Activated CD8-positive, alpha-beta memory T cell treated with anti-CD3 and anti-CD28 coated beads for 1 hour (primary cell): ENCODE measurements at places on chromosomes 13 and 19.

DNA sequence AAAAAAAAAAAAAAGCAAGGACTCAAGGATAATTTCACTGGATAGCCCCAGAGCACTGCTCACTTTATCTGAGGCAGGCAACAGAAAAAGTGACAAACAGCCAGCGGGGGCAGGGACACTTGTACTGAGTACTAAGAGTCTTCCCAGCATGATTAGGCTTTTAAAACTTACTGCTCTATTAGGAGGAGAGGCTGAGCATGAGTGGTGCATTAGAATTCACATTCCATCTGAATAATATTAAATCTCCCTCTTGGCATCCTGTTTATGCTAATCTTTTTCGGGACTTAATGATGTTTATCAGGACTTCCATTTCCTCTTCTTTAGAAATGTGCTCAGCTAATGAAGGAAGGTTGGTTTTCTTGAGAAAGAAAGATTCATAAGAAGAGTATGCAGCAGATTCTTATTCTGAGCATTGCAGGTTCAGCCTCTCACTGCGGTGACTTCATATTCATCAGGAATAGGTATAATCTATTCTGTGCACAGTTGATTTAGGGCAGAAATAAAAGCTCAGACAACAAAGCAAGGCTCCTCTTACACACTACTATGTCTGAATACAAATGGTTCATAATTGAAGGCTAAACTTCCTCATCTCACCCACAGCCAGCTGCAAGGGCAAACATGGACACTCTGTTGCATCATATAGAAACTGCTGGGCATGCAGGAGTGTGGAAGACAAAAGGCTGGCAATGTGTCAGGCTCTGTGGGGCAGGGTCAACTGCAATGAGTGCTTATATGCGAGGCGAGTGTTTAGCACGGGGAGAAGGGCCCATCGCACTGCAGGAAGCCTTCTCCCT is 107.0 kb downstream of the KL start:
- DNase-seq: no peak

GRCh38 chr13:44432650-44433049 is 59.0 kb downstream of the SERP2 start:
- no peak for DNase-seq

DNA sequence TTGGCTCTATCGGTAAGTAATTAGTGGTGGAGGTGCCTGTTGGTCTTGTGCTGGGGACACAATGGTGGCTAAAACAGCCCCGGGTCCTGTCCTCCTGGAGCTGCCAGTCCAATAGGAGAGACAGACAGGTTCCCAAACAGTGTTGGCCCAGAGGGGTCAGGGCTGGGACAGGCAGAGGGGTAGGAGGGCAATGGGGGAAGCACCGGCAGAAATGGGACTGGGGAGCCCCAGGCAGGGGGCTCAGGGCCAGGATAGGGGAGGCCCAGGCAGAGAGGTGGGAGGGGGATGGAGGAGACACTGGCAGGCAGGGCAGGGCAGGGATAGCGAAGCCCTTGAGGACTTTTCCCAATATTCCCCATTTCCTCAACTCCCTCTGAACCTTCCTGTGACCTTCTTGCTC is 2.2 kb upstream of the FBL start:
- DNase-seq: no peak

DNA sequence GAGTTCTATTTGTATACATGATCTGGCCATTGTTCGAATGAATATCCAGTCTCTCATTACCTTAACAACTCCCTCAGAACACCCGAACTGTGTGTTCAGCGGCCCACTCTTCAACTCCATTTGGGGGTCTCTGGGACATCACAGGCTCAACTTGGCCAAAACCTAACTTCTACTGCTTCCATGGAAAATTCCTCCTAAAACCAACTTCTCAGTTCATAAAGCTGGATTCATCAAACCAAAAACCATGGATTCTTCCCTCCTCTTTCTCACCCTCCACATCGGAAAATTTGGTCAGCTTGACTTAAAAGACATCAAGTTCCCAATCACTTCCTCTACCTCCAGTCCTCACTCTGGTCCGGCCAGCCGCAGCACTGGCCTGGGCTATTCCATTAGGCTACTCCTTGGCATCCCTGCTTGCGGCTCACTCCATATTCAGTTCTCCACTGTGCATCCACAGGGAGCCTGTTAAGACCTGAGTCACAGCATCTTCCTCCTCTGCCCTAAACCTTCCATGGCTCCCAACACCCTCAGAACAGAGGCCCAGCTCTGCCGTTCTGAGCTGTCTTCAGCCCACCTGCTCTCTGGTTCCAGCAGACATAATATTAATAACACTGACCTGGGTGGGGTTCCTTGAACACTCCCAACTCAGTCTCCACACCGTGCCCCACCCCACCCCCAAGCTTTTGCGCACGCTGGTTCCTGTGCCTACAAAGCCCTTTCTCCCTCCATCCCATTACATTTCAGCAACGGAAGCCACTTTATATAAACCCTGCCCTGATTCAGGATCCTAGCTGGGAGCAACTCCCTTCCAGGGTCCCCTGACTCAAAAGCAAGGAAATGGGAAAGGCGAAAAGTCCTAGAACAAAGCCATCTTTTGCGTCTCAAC is 1.1 kb downstream of the ZNF792 start:
- no peak for DNase-seq

DNA sequence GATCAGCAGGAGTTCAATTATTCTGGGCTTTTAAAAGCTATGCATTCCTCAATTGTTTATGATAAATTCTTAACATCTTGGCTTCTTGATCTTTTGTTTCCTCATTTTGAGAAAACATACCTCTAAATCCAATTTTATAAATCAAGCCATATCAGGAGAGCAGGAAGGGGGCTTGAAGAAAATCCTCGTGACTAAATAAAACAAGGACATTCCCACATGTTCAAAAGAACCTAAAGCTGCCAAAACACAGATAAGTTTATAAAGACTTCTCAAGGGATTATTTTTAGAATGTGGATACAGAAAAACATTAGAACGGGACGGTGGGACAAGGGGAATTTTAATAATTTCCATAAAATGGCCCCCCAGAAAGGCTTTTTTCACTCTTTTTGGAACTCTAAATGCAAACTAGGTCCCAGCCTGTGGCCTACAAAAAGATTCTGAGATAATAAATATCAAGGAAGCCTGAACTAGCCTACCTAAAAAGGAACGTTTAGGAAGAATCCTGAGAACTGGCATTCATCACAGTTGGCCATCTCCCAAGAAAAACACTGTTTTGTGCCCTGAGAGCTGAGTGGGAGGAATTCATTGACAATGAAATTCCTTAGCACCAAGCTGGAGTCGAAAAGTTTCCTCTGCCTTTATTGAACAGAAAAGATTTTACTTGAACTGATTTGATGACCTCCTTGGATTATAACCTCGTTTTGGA is 30.1 kb downstream of the ZAR1L start:
- DNase-seq: no peak

DNA sequence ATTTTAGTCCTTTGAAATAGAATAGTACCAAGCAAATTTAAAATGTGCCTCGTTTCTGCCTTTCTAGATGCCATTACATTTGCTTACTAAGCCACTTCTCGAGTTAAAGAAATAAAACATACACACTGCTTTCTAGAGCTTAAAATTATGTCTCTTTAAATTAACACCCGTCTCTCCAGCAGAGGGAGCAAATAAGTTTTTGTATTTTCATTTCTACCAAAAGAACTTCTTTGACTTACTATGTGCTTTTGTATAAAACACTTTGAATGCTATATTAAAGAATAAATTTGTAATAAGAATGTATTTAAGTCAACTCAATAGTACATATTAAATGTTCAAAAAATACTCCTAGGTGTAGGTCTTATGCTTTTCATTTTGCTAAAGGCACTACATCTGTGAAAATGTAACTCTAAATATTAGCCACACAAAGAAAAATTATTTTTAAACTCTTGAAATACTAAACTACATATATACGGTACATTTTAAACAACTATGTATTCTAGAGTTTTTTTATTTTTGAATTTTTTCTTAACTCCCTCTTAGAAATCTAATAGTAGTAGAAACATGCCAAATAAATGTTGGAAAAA is 269.3 kb upstream of the MIR17HG start:
- no peak for DNase-seq

GRCh38 chr19:47509973-47510372 is 4.9 kb downstream of the NAPA start:
- DNase-seq: no peak

DNA sequence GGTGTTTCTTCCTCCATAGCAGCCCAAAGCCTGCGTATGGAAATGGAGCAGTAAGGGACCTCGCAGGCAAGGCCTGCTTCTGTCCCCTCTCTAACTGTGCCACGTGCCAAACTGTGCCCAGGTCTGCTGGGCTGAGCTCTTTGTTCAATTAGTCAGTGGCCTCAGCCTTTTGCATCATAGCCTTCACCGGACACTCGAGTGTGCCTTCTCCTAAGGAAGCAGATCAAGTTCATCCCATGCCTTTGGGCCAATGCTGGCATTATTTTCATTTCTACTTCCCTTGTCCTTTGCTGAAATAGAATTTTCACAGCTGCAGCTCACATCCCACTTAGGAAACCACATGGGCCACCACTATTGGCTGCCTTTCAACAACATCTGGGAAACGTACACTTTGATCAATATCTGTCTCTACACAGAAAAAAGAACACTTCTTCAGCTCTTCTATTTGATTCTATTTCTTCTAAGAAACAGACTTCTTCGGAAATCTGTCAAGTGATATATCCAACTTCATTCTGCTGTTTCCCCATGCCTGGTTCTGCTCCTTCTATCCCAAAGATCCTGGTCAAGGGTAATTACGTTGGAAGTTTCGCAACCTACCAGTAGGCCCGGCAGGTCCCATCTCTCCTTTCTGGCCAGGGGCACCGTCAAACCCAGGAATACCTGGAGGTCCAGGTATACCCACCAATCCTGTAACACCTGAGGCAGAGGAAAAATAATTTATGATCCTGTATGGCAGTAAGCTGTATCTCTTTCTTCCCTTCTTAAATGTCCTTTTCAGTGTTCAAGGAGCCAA is 143.9 kb downstream of the COL4A1 start:
- no peak for DNase-seq

GRCh38 chr19:41308450-41309179 is 1.4 kb upstream of the CCDC97 start:
- DNase-seq: peak; percentile 91
